ENCODE measurements at places on chromosomes 7 and 10. TPM values are rescaled to one million over a fixed set of nuclear protein-coding genes. Genes with fewer than 3 reads are reported as not detected.

DNA sequence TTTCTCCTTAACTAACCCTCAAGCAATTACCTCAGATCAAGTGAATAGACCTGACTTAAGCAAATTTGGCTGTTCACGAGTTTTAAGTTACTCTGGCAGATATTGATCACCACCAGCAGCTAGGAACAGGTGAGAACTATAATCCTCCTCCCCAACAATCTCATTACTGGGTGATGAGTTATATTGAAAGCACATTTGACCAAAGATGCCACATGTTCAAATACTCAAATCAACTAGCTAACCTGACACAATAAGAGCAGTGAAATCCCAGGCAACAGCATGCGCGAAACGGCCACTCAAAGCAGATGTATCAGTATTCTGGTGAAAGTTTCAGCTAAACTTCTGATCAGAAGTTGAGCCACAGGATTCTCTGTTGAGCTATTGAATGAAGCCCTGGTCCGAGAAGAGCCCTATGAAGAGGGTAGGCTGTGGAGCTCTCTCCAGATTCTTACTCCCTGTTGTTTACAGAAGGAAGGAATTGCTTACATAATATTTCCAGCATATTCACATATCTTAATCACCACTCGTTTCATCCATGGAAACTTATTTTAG lies 52.6 kb downstream of the CAV1 start:
- DNase-seq: no peak

KLF14 gene
- 0.17 TPM for total RNA-seq

FKBP6 gene
- not detected for total RNA-seq

- DNase-seq: no peak
Observed at GRCh38 chr7:45088821-45089340, at the start of gene NACAD. Gene NACAD (minus strand): TSS chr7:45088969. CDS start chr7:45088894, 75 bp downstream.

CFAP70 gene
- total RNA-seq: 1.9 TPM

C7orf33 gene
- not detected for total RNA-seq

AGR2 gene
- 378 TPM for total RNA-seq

DNA sequence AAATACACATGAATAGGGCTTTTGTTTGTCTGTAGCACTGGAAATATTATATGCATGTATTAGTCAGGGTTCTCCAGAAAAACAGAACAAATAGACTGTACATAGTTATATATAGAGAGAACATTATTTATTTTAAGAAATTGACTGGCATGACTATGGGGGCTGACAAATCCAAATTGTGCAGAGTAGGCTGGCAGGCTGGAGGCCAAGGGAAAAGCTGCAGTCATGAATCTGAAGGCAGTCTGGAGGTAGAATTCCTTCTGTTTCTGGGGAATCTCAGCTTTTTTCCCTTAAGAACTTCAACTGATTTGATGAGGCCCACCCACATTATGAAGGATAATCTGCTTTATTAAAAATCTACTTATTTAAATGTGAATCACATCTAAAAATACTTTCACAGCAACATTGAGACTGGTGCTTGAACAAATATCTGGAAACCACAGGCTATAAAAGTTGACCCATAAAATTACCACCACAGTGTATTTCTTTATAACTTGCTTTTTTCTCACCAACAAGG lies 344.2 kb upstream of the KIAA1217 start:
- DNase-seq: no peak

DNA sequence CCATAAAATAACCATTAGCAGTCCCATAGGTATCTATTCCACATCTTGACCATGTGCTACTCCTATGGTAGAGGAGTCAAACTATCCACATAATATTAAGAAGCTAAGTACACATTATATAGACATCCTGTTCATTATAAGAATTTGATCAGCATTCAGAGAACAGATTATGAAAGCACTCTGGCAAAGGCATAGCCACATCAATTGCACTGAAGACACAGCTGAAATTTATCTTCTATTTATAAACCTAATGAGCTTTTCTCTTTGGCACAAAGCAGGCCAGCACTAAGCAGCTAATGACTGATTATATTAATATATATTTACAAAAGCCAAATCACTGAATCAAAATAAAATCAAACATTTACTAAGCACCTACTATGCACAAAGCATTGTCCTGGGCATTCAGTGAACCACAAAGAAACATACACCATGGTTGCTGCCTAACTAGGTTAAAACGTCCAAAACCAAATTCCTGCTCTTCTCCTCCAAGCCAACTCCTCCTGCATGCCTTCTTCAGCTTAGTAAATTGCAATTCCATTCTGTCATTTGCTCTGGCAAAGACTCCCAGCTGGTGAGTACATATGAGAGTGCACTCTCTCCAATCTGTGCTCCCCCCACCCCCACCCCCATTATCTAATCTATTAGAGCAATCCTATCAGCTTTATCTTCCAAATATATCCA lies 122.6 kb upstream of the ASAH2 start:
- DNase-seq: no peak

DNA sequence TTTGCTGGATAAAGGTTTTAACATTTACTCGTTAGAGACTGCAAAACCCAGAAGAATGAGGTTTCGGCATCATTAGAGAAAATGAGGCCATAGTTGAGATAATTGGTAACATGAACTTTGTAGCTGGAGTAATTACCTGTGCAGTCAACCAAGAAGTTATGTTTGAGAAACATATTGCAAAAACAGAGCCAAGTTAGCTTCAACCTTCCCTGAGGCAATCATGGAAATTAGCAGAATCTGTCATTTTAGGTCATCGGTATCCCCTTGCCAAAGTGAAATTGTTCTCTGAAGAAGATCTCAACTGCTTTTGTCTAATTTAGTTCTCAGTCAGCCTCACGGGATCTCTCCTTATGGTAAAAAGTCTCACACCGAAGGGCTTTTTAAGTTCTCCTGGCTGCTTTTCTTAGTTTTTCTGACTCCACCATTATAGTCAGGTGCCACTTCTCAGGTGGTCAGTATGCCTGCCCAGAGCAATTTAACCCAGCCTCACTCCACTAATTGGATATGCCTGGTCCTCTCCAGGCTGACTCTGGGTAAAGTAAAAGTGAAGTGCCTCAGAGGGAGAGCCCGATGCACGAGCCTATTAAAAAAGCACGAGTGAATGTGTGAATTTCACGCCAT lies 52.5 kb downstream of the NRCAM start:
- DNase-seq: no peak

GRCh38 chr10:120741396-120741795 lies 109.8 kb upstream of the WDR11 start:
- no peak for DNase-seq

DNA sequence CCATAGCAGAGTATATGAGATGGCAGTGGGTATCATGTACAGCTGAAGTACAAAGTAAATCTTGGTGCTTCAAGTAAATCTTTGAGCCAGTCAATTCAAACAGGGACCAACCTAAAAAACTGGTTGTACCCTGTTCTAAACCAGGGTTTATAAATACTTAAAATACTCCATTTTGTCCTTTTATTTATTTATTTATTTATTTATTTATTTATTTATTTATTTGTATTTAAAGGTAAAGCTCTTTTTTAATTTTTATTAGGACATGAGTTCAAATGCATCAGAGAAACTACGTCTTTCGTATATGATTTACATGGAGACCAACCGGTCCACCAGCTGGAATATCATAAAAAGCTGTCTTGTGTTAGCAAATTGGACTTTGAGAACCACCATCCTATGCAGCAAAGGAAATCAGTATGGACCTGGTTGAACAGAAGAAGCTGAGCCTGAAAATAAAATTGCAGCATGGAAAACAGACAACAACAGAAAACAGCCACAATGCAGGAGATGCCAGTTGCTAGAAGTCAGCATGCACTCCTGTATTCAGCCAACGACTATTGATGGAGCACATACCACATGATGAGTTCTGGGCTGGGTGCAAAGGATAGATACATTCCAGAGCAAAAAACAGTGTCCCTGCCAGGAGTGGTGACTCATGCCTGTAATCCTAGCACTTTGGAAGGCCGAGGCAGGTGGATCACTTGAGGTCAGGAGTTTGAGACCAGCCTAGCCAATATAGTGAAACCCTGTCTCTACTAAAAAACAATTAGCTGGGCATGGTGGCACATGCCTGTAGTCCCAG lies 60.0 kb downstream of the PLXNA4 start:
- no peak for DNase-seq

TSPAN15 gene
- total RNA-seq: 137 TPM

PSMG3 gene
- 67.2 TPM for total RNA-seq

HOXA3 gene
- total RNA-seq: 20.9 TPM

GCK gene
- total RNA-seq: not detected

- peak; percentile 87 for DNase-seq
Observed at GRCh38 chr10:29804025-29804852, 169.5 kb upstream of the SVIL start.

GRCh38 chr7:38507384-38507783 lies 123.8 kb downstream of the AMPH start:
- DNase-seq: no peak

DNA sequence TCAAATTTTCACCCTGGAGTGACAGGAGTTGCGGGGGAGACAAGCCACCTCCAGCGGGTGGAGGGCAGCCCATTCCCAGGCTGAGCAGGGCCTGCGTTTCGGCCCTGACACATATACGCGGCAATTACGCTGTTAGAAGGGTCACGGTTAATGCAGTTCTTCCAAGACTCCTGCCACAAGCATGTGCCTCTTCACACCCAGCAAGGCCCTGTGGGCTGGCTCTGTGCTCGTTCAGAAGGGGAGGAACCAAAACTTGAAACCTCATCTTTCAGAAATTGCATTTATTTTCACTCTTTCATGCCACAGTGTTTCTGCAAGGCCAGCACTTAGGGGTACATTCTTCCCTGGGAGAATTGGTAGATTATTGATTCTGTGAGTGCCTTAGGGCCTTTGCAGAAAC lies 24.7 kb downstream of the LRMDA start:
- DNase-seq: no peak

GRCh38 chr10:118407777-118408176 lies 65.7 kb upstream of the FAM204A start:
- DNase-seq: no peak

DNA sequence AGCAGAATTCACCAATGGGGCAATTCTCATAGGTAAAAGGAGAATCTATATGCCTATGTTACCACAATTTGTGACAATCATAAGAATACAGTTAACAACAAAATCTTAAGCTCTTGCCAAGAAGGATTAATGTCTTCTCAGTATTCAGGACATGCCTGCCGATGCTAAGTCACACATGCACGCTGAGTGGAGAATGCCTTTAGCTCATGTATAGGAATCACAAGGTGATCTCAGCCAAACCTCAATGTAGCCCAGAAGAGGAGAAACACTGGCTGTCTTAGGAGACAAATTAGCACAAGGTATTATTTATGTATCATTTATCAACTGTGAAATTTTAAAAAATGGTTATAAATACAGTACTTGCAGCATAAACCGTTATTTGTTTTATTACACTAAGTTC lies 2.7 kb downstream of the HTR7 start:
- DNase-seq: no peak

DNA sequence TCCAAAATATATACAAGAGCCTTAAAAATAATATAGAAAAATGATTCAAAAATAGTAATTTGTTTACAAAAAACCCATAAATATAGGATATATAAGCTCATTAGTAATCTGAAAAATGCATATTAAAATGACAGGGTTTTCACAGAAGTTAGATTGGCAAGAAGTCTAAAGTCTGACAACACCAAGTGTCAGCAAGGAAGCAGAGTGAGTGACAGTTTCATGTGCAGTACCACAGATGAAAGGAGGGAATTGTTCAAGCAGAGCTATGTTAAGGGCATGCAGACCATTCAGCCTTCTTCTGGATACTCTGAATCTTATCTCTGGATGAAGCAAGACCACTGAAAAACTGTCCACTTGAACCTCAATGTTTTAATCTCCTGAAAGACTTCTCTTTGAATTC lies 55.9 kb downstream of the ZNF248 start:
- no peak for DNase-seq

HOXA9 gene
- total RNA-seq: 2.5 TPM

PDE1C gene
- 34.0 TPM for total RNA-seq

DNA sequence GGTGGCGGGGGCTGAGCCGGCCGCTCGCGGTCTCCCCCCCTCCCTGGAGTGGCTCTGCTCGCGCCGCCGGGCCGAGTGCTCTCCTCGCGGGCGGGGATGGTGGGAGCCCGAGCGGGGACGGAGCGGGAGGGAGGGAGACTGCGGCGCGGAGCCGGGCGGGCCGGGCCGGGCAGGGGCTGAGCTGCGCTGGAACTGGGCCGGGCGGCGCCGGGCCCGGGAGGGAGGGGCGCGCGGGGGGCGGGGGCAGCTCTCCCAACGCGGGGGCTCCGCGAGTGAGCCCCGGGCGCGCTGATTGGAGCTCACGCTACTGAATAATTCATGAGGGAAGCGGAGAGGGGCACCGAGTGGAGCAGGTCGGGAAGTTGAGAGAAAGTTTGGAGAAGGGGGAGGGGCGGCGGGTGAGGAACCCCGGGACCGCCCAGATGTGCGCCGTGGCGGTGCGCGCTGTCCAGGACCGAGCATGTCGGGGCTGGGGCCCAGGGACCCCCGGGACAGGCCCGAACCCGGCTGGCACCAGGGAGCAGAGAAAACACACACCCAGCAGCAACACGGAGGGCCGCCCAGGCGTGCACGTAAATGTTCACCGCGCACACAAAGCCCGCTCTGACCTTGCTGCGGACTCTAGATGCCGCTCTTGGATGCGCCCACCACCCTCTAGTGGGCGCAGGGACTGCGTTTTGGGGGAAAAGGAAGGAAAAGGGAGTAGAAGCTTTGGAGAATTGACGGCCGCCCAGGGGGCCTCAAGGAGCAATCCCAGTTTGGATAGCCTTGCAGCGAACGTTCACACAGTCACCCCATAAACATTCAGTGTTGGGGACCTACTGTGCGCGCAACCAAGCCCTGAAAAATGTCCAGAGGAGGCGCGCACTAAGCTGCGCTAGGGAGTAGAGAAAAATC lies at the start of gene EPHB4:
EPHB4 (minus strand) TSS at position 194 of the 897 bp plus-strand sequence. CDS start 493 bp downstream, outside the sequence.
- peak; percentile 76 for DNase-seq

DNA sequence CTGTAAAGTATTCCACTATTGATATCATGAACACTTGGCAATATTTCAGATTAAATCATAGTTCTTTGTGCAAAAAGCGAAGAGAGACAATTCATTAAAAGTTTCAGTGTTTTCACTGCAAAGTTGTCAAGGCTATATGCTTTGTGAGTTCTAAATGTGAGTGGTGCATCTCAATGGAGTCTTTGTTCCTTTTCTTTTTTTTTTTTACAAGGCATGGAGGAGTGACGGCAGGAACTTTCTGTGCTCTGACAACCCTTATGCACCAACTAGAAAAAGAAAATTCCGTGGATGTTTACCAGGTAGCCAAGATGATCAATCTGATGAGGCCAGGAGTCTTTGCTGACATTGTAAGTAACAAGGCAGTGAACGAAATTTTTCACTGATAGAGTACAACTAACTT lies 84.5 kb downstream of the AASS start:
- DNase-seq: no peak

DNA sequence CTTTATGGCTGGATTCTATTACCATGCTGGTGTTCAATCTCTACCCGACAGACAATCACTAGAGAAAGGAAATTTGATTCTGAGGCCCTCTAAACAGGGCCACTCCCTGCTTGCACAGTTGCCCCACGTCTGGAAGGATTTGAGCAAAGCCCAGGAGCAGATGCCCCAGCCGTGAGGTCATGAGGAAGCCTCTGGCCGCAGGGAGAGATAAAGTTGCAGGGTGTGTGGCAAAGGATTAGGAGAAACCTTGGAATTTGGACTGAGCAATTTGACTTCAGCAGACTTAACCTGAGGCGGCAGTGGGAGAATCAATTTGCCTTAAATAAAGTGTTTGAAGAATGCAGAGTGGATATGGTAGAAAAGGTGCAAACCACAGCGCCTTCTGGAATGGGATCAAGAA lies 40.2 kb upstream of the KLF6 start:
- peak; percentile 52 for DNase-seq
